ENCODE measurements at places on chromosomes 11 and 22.

DNA sequence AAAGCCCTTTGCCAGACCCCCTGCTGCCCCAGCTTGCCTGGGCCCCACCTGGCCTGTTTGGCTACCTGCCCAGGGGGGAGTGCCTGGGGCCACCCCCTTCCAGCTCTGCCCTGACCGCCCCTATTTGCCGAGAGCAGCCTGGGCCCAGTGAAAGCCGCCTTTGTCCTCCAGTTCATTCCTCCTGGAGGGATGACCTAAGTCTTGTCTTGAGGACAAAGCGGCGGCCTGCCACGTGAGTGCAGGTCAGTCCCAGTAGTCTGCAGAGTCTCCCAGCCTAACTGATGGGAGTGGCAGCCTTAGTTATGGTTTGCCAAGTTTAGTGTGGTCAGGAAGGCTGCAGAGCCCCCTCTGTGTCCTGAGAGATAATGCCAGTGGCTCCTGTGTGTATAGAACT is 115.9 kb upstream of the CRYBB3 start:
- no peak for DNase-seq

- DNase-seq, result no peak
These were observed 84.1 kb downstream of the DGCR2 start for GRCh38 chr22:19038164-19038546.

DNA sequence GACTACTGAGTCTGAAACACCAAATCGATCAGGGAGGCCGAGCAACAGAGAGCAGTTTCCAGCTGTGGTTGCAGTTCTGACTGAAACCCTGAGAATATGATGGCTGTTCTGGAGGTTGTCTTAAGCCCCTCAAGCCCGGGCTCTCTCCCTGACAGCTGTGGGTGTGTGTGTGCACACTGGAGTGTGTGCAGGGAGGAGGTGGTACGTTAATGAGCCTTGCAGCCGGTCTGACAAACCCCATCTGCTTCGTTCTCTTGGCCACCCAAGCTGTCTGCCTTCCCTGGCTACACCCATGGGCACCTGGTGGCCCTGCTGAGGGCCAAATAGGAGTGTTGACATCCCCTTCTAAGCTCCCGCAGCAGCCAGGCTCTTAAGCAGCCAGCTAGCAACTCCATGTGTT is 189.8 kb downstream of the KIRREL3 start:
- no peak for DNase-seq

GRCh38 chr11:68950270-68950669 is 30.5 kb downstream of the MRGPRD start:
- no peak for DNase-seq

- no peak for DNase-seq
These were observed 266.7 kb downstream of the FAM76B start for GRCh38 chr11:95522874-95523273.

DNA sequence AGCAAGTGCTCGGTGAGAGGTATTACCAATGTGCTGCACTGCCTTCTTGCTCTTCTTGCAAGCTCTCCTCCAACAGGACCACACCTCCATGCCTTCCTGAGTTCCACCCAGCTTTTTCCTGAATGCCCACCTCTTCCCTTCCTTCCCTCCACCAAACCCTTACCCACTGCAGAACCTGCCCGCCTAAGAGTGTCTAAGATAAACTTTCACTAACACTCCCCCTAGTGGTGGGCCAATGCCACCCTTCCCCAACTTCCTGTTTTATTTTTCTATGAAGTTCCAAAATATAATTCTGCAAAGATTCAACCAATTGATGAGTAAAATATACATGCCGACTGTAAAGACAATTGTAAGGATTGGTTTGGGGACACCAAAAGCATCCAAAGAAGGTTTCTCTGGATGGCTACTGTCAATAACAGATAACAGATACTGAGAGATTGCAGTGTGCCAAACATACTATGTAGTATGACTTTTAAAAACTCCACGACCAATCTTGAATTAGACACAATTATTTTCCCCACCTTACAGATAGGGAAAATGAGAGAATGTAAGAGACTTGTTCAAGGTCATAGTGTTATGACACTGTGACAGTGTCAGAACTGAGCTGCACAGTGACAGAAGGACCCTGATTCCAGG is 38.6 kb upstream of the BMAL1 start:
- DNase-seq, result no peak

DNA sequence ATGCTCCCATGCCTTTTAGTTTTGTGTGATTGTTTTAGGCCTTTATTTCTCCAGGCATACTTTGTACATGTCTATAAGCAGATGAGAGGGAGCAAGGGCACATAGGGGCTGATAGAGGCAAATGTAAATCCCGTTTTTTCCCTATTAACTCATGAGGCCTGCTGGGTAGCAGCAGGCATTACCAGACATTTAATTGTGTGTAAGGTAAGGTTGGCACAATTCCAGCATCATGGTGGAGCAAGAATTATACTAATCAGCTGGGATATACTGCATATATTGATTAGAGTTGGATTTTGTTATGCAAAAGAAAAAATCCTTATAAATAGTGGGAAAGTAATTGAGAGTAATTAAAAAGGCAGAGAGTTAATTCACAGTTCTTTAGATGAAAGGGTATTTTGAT is 12.2 kb downstream of the FAT3 start:
- no peak for DNase-seq

- no peak for DNase-seq
These were observed 16.1 kb upstream of the CALCB start for GRCh38 chr11:15057329-15057728.

Measured in effector CD8-positive, alpha-beta T cell (primary cell).